ENCODE measurements at places on chromosomes 16 and 17. TPM values are rescaled to one million over a fixed set of nuclear protein-coding genes. Genes with fewer than 3 reads are reported as not detected.

The PRSS21 gene
- total RNA-seq: 1.2 TPM

DNA sequence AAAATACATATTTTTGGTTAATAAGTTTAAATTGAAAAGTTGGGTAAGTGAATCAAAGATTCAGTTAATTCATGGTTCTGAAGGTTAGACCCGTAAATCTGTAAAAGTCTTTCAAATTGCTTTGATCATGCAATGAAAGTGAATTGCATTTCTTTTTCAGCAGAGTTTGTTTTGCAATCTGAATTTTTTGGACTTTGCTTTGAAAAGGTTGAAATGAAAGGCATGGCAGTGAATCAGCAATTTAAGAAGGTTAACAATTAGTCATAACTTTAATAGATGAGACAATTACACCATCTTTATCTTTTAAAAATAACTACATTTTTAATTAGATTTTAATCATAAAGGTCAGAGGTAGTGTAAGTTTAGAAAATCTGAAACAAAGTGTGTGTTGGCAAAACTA lies 310.9 kb upstream of the KCNJ16 start:
- no peaks in the 10 kb centered on the region for H3K36me3 ChIP-seq
- peaks cover 2% of the 10 kb centered on the region for H3K4me1 ChIP-seq
- H3K4me3 ChIP-seq: no peak overlapping the region
- DNase-seq: no peak
- H3K27ac ChIP-seq: no peak overlapping the region

The AOC2 gene
- 0.28 TPM for total RNA-seq

GRCh38 chr16:53511403-53512280 lies 8.6 kb upstream of the AKTIP start:
- peaks cover 8% of the 10 kb centered on the region for H3K27me3 ChIP-seq
- no peak overlapping the region for H3K27ac ChIP-seq
- no peaks in the 10 kb centered on the region for H3K36me3 ChIP-seq
- peaks cover 5% of the 10 kb centered on the region for H3K4me1 ChIP-seq
- DNase-seq: no peak
- H3K4me3 ChIP-seq: no peak overlapping the region

DNA sequence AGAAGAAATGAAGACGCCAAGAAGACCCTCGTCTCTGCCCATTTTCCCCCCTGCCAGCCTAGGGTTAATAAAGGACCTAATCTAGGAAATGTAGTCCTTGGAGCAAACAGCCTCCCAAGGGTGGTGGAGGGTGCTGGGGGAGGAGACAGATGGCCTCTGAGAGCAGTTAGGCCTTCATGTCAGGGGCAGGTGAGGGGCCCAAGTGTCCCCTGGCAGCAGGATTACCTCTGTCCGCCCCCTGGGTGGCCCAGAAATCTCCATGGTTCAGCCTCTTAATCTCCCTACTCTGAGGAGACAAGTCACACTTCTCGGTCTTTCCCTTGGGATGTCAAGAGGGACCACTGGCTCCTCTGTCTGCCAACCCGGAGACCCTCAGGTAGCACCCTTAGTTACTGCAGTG lies 365.4 kb upstream of the TNRC6C start:
- no peak overlapping the region for H3K4me3 ChIP-seq
- no peaks in the 10 kb centered on the region for H3K4me1 ChIP-seq
- H3K36me3 ChIP-seq: no peaks in the 10 kb centered on the region
- H3K27ac ChIP-seq: no peak overlapping the region

DNA sequence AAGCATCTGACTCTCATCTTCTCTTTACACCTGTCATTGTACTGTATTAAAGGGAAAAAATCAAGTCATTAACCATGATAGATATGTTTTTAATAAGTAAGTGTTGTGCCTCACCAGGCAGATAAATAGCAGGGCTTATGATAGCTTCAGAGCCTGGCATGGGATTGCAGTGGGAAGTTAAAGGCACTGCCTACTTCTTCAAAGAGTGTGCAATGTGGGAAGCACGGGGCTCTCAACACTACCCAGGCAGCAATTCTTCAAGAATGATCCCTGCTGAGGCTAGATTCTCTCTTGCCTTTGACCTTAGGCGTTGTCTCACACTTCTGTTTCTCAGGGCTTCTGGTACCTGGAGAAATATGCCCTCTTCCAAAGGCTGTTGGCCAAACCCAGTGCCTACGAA lies 297.3 kb downstream of the MAF start:
- H3K27ac ChIP-seq: no peak overlapping the region
- no peaks in the 10 kb centered on the region for H3K4me1 ChIP-seq
- H3K36me3 ChIP-seq: no peaks in the 10 kb centered on the region
- peaks cover 3% of the 10 kb centered on the region for H3K27me3 ChIP-seq
- no peak for DNase-seq

The ATP2C2 gene
- total RNA-seq: 0.38 TPM

The TMC7 gene
- 0.14 TPM for total RNA-seq

The CCL14 gene
- total RNA-seq: 4.1 TPM

DNA sequence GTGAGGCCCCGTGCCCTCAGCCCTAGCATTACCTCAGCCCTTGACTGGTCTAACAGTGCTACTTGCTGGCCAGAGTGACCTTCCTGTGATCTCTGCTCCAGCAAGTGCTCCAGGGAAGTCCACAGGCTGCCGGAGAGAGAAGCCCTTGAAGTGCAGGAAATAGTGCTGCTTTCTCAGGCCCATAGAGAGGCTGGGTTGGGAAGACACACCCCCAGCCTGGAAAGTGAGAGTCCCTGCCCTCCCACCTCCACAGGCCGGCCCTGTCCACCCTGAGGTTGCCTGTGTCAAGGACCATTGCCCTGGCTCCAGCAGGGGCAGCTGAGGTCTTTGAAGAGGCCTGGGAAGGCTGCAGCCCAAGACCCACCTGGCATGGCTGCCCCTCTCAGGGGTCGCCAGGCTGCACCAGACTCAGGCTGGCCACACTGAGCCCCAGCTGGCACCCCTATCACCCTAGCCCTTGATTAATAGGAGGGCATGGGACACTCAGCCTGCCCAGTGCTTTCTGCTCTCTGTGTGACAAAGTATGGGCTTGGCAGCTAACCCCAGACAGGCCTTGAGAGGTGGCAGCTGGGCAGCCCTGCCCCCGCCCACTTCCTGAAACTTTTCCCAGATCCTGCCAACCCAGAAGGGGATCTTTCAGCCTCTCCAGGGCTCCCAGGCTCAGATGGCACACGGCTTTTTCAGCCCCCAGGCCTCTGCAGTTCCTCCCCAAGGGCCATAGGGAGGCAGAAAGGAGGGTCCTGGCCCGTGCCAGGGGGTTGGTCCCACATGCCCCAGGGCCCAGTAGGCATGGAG lies 21.7 kb downstream of the ATP6V0D1 start:
- no peaks in the 10 kb centered on the region for H3K27me3 ChIP-seq
- no peaks in the 10 kb centered on the region for H3K4me1 ChIP-seq
- H3K27ac ChIP-seq: no peak overlapping the region
- H3K4me3 ChIP-seq: no peak overlapping the region
- DNase-seq: no peak
- H3K36me3 ChIP-seq: peaks cover 2% of the 10 kb centered on the region
